ENCODE measurements at places on chromosomes 16 and 17. TPM values are rescaled to one million over a fixed set of nuclear protein-coding genes. Genes with fewer than 3 reads are reported as not detected.
A peak's percentile ranks its signal among the peaks of the same experiment; 100 is the strongest.

GRCh38 chr17:63698381-63698885 is 1.5 kb downstream of the LIMD2 start:
- no peak for DNase-seq

Gene MARF1
- total RNA-seq = 35.0 TPM

DNA sequence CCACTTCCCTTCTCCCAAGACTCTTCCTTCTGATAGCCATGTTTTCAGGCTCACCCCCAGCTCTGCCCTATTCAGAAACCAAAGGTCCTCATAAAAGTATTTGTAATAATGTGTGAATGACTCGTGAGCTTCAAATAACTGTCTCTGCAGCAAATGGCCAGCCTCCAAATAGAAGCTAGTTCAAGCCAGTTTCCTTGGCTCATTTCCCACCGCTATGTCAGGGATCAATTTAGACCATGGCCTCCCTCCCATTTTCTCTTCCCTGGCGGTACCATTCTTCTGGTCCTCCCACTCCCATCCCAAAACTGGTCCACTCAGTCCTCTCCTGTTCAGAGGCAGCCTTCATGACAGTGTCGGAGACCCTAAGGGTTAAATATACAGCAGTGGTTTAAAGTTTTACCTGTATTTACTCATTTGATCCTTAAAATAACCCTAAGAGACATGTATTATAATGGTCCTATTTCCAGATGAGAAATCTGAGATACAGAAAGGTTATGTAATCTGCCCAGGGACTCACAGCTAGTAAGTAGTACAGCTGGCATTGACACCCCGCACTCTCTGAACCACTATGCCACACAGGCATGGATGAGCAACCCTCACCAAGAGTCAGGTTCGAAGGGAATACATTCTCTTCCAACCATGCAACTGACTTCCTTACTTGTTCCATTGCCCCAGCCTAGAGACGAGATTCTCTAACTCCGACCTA is 42.9 kb downstream of the GAS7 start:
- DNase-seq = no peak

DNA sequence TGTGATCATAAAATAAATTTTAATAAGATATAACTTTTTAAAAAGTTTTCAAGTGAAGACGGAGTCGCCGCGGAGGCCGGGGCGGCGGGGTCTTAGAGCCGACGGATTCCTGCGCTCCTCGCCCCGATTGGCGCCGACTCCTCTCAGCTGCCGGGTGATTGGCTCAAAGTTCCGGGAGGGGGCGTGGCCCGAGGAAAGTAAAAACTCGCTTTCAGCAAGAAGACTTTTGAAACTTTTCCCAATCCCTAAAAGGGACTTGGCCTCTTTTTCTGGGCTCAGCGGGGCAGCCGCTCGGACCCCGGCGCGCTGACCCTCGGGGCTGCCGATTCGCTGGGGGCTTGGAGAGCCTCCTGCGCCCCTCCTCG is at the start of gene FOXC2:
Gene FOXC2, plus strand, starts transcription at position 229 of the 365 bp plus-strand sequence. CDS start 507 bp downstream, outside the sequence.
- peak; percentile 42 for DNase-seq

GRCh38 chr17:44159519-44160210 is 10.8 kb upstream of the ASB16 start:
- no peak for DNase-seq

Gene NKD1
- 2.8 TPM for total RNA-seq

GRCh38 chr17:39687546-39688474 is at the start of gene PGAP3:
Gene PGAP3, minus strand, starts transcription at chr17:39688057. Its CDS starts 43 bp downstream, at chr17:39688014.
- peak; percentile 81 for DNase-seq

- DNase-seq = no peak
Observed at GRCh38 chr17:57666201-57666870, 78.8 kb downstream of the CCDC182 start.

GRCh38 chr16:14609716-14610115 is 20.3 kb downstream of the PARN start:
- DNase-seq = no peak

Gene PEX12
- total RNA-seq = 9.0 TPM

Gene NEUROD2
- not detected for total RNA-seq

Gene ZNF830
- total RNA-seq = 22.7 TPM

DNA sequence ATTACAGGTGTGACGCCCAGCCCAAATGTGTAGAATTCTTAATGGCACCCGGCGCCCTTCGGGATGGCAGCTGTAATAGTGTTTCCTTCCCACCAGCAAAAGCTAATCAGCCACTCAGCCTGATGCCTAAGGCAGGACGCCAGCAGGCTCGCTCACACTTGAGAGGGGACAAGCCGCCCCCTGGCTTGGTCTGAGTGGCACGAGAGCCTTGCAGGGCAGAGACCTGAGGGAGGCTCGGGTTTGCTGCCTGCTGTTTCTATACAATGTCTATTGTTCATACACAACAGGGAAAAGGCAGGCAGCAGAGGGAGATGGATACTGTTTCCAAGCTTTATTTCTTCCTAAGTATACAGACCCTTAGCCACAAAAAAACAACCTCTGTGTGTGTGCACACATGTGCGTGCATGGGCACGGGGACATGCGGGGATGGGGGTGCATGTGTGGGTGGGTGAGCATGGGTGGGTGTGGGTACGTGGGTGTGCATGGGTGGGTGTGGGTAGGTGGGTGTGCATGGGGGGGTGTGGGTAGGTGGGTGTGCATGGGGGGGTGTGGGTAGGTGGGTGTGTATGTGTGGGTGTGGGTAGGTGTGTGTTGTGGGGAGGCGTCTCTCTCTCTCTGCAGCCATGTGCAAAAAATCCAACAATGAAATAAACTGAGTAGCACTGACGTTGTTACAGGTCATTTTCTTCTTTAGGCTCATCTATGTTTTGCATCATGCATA is 10.0 kb downstream of the SLC38A8 start:
- DNase-seq = no peak

DNA sequence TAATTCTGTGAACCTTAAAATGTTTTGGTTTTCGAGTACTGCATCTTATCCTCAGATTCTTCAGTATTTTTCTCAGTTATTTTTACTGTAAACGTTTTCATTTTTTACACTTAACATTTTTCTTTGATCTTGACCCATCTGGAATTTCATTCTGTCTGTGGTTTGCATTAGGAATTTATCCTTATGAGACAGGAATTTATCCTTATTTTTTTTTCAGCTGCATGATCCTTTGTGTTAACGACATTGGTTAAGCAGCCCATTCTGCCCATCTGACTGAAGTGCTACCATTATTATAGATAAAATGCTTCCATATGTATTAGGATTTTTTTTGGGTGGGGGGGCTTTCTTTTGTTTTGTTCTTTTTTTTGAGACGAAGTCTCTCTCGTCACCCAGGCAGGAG is 41.0 kb downstream of the SNX29 start:
- DNase-seq = no peak

GRCh38 chr16:64910356-64910755 is 211.5 kb downstream of the CDH11 start:
- no peak for DNase-seq

DNA sequence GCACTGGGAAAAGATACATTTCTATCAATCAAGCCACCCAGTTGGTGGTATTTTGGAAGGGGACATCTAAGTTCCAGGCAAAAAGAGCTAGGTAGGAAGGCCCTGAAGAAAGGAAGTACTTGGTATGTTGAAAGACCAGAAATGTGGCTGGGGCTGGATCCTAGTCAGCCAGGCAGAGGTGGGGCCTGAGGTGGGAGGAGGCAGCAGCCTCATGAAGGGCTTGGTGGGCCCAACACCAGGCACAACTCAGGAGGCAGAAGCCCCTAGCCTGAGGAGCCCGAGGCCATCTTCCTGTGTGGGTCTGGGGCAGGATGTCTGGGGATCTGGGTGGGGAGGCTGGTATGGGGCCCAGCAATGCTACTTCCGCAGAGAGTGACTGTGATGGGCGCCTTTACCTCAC is 105.9 kb downstream of the SALL1 start:
- no peak for DNase-seq

DNA sequence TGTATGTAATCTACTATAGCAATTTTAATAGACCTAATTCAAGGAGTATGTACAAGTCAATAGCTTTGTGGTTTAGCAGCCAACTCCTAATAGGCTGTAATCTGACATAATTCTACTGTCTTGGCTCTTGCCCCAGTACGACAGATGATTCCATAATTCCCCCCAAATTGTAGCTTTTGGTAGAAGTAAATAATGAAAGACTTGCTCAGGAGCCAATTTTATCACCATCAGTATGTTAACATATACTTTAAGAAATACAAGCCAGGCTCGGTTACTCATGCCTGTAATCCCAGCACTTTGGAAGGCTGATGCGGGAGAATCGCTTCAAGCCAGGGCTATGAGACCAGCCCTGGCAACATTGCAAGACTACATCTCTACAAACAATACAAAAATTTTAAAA is 53.9 kb downstream of the AP2B1 start:
- no peak for DNase-seq

GRCh38 chr16:6726621-6727020 is 606.0 kb upstream of the RBFOX1 start:
- DNase-seq = no peak

DNA sequence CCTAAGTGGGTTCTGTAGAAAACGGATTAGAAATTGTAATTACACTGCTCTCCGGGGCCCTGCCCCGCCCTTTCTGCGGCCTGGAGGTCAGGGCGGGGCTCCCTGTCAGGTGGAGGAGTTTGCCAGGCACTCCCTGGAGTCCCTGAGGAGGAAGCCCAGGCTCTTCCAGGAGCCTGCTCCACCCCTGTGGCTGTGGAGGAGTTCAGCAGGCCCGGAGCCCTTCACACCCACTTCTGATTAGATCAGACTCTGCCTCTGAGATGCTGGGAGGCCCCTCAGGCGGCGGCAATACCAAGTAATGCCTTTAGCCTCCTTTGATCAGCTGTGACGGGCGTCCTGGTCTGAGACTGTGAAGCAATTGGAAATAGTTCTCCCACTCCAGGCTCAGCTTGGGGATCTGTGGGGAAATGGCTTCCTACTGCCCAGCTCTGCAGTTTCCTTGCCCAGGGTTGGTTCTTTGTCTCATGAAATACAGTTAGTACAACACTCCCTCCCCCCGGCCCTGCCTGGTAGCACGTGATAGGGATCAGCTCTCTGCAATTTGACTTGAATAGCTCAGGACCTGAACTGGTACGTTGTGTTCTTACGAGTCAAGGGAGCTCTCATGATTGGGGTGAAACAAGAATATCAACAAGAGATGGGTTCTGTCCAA is 22.3 kb downstream of the BAIAP2 start:
- no peak for DNase-seq

Gene ANKRD13B
- total RNA-seq = 33.3 TPM

GRCh38 chr17:15952048-15952532 is 7.2 kb downstream of the ADORA2B start:
- no peak for DNase-seq

GRCh38 chr17:44307387-44308186 is 814 bp upstream of the RUNDC3A start:
- DNase-seq = no peak

- no peak for DNase-seq
Observed at GRCh38 chr17:14448818-14449217, 147.9 kb downstream of the HS3ST3B1 start.

DNA sequence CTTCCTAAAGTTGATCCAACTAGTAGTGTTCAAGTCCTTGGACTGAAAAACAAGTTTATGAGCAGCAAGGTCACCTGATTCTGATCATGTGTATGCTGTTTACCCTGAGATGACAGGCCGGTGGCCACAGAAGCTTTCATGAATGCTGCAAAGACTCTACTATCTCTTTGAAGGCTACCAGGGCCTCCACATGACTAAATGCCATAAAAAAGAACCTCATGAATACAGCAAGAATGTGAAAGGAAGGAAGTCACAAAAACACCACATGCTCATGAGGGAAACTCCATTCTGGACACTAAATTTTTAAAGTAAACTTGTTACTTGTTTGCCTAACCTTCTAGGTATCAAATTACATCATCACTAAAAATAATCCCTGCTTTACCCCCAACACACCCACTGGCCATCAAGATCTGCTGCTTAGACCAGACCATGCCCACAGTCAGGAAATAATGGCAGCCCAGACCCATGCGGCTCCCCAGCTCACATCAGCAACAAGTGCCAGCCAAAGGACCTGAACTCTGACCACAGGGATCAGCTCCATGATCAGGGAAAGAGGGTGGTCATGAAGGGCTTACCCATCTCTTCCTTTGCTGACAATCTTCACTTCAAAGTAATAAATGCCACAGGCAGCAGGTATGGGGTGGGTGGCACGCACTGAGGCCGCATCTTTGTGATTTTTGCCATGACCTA is 1.4 kb downstream of the RANBP10 start:
- no peak for DNase-seq

GRCh38 chr17:79623786-79624717 is 13.2 kb upstream of the RBFOX3 start:
- peak; percentile 1 for DNase-seq

DNA sequence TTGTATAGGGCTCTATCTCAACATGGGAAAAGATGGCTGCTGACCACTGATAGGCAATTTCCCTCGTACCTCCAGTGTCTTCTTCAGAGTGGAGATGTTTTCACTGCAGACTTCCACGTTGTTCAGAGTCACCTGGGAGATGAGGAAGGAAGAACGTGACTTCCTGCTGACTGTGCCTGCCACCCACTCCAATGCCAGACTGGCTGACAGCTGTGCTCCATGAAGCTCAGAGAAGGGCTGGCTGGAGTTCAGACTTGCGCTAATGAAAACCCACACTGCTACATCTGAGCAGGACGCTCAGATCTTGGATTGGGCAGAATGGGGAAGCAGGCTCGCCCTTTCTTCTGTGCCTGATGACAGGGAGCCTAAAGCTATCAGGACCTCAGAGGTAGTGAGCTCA is 33.1 kb downstream of the COG4 start:
- no peak for DNase-seq

Gene PITPNM3
- 0.33 TPM for total RNA-seq

DNA sequence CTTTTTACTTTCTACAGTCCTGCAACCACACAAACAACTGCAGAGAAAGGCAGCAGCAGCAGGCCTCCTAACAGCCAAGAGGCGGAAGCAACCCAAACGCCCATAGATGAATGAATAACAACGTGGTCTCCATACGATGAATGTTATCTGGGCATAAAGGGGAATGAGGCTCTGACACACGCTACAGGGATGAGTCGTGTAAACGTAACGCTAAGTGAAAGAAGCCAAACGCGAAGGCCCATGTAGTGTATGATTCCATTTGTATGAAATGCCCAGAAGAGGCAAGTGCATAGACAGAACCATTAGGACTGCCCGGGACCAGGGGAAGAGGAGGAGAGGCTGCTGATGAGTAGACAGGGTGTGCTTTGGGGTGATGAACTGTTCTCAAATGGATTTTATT is 94.8 kb upstream of the DNAH17 start:
- no peak for DNase-seq

DNA sequence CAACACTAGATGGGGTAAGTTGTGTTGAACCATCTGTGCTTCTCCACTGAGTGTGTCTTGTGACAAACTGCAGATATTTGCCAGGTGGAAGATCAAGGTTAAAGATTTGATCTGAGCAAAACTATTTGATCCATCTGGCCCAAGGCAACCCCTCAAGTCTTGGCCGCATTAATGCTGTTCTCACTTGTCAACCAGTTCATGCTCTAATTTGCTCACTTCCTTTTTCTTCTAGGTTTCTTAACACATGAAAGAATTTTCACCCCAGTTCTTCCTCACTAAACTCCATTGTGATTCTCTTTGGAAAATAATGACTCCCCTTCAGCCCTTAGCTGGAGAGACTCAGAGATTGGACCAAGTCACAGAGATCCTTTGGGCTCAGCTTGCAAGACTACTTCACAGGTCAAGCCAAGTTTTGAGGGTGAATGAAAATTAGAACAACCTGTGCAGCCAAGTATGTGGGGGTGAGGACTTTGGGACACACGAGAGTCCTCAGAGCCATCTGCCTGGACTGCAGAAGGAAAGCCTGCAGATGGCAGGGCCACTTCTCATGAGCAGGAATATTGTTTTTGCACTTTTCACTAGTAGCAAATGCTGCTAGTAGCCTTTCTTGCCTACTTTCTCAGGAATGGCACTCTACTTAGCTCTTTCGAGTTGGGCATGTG is 166.5 kb downstream of the AXIN2 start:
- DNase-seq = no peak
